Activated CD4-positive, CD25-positive, alpha-beta regulatory T cell (primary cell): ENCODE measurements at places on chromosomes 1 and 21.

GRCh38 chr1:166032572-166033371 is 134.0 kb downstream of the FAM78B start:
- no peak for DNase-seq

DNA sequence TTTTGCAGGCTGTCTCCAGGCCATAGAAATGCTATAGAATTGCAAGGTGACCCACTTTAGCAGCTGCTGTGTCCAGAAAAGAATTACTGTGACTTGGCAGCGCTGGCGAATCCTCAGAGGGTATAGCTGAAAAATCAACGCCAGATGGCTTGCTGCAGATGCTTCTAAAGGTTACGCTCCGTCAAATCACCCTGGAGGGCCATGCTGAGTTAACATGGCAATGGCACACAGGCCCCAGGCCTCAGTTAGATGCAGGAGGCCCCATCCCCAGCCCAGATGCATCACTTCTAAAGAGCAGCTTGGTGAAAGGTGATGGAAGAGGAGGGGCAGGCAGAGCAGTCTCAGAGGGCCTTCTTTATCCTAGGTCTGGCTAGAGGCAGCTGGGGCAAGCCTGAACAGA is 18.0 kb downstream of the KIAA1614 start:
- DNase-seq: no peak

DNA sequence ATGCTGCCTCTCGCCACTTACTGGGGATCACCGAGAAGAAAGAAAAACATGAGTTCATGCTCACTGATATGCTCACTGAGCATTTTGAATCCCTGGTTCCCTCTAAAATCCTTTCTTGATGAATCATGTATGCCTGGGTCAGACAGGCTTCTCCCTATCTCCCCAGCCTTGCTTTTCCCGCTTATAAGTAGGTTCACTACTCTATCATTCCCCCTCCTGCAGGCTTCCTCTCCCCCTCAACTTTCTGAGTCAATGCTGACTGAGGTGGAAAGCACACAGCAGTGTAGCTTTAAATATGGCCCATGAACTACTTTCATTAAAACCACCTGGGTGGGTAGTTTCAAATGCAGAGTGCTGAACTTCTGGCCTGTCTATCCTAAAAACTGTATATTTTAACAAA is 41.7 kb downstream of the FMO4 start:
- DNase-seq: no peak

DNA sequence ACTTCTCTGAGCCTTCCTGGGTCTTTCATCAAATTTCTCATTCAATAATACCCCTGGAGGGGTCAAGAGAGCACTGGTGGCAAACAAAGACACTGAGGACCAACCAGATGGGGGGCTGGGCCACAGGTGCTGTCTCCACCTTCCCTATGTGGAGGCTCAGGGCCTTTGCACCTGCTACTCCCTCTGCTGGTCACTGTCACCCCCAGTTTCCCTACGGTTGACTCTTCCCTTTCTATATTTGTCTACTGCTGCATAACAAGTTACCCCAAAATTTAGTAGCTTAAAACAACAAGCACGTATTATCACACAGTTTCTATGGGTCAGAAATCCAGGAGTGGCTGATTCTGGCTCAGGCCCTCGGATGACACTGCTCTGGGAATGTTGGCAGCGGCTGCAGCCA is 138.8 kb upstream of the RUNX3 start:
- DNase-seq: no peak

DNA sequence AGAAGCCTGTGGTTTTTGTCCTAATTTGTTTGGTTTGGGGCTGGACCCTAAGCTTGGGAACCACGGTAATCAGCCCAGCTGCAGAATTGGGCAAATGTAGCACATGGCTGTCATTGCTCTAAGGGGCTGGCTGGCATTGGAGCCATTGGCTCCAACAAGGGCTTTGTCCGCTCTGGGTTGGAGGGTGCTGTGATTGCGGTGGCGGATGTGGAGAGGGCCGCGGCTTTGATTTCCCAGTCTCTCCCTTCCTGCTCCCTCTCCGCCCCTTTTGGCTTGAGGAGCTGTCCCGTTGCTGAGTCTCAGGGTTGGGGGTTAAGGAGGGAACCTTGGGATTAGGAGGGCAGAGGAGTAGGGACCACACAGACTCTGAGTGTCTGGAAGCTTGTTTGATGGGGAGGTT is 91.7 kb upstream of the CD34 start:
- DNase-seq: no peak

DNA sequence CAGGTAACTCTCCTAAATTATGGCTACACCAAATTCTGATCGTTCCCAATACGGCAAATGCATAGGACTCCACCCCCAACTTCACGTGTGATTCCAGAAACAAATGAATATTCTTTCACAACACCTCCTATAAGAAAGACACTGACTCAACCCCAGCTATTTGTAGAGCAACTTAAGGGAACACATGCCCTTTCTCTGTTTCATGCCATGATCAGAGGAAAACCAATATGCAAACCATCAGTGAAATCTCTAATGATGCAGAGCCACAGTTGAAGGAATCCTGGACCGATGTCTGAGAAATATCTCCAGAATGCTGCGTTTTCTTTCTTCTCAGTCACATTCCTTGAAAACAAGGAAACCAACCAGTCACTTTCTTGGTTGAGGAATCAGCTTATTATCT is 164.2 kb upstream of the PTBP2 start:
- DNase-seq: no peak

DNA sequence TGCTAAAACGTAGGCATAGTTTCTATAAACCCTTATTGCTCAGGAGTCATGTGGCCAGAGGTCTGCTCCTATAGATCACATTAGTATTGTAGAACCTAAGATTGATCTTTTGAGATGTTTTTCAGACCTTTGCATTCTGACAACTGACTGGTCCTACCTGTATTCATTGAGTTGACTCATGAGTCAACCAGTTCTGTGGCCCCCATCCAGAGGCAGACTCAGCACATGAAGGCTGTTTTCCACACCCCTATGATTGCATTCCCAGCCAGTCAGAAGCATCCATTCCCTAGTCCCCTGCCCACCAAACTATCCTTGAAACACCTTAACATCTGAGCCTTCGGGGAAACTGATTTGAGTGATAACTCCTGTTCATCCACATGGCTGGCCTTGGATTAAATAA is 451.7 kb downstream of the SIPA1L2 start:
- no peak for DNase-seq

DNA sequence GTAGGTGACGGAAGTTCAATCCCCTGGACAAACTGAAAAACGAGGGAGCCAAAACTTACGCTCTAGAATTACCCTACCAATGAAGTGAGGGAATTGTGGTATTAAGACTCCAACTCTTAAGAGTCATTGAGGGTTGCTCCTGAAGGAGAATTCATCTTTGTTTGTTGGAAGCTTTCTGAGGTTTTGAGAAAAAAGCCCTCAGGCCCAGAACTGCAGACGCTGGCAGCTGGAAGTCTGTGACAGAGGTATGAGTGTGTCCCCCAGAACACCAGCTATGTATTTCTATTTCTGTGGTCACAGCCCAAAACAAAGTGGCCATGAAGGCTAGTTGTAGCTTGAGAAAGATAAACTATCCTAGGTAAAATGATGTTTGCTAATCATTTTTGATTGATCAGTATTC is 438.8 kb upstream of the B3GALT2 start:
- no peak for DNase-seq

GRCh38 chr1:23568608-23569383 is 9.5 kb upstream of the ID3 start:
- no peak for DNase-seq

DNA sequence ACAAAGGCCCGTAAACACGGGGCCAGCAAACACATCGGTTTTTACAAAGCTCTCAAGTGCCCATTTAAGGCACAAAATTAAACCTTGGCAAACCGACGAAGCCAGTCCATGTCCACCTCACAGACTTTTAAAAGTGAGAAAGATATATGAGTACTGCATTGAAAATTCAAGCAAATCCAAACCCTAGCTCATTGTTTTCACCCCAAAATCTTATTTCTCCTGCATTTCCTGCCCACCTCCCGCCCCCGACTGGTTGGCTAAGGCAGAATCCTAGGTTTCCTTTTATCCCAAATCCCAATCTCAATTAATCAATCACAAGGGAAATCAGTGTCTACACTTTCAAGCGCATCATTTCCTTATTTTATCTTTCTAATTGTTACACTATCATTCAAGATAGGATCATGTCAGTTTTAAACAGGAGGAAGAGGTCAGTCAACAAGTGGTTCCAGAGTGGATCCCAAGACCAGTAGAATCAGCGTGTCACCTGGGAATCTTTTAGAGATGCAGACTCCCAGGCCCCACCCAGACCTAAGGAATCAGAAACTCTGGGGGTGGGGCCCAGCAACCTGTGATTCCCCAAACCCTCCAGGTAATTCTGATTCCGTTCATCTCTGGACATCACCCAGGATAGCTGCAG is 1.7 kb upstream of the GNG4 start:
- DNase-seq: no peak

- DNase-seq: no peak
Measured at GRCh38 chr1:44549510-44549909, 124.8 kb downstream of the TMEM53 start.

DNA sequence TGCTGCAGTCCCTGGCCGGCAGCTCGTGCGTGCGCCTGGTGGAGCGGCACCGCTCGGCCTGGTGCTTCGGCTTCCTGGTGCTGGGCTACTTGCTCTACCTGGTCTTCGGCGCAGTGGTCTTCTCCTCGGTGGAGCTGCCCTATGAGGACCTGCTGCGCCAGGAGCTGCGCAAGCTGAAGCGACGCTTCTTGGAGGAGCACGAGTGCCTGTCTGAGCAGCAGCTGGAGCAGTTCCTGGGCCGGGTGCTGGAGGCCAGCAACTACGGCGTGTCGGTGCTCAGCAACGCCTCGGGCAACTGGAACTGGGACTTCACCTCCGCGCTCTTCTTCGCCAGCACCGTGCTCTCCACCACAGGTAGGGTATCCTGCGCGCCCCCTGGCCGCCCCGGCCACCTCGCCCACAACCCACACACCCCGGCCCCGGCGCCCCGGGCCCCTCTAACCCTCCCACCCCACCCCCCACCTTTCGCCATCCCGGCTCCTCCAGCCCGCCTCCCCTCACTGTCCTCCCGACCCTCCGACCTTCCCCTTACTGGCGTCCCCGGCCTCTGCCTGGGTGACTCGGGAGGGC is 352 bp downstream of the KCNK1 start:
- no peak for DNase-seq

GRCh38 chr1:207067185-207067584 is 14.1 kb downstream of the PFKFB2 start:
- DNase-seq: no peak

GRCh38 chr1:11615090-11615489 is 39.1 kb downstream of the FBXO2 start:
- DNase-seq: no peak

DNA sequence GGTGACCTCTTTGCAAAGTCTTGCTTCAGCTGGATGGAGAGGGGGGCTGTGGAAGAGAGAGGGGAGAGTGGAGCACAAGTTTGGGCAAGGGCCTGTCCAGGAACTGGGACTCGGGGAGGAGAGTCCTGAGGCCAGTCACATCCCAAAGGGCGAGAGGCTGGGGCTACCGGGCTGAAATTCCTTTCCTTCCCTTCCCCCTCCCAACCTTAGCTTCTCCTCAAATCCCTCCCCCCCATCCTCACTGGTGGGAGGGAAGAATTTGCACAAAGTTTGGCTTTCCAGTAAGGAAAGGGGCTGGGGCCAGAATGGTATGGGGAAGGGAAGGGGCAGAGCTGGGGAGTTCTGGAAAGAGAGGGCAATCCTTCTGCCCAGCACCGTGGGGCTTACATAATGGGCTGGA is 854 bp downstream of the CNTN2 start:
- no peak for DNase-seq

- DNase-seq: no peak
Measured at GRCh38 chr21:38140207-38140903, 116.4 kb upstream of the KCNJ15 start.

DNA sequence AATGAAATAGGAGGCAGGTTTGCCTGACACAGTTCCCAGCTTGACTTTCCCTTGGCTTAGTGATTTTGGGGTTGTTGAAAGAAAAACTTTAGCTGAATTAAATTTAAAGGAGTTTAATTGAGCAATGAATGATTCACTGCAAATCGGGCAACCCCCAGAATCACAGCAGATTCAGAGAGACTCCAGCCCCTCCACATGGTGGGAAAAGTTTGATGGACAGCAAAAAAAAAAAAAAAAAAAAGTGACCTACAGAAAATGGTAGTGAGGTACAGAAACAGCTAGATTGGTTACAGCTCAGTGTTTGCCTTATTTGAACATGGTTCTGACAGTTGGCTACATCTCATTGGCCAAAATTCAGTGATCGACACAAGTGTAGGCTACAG is 12.6 kb upstream of the IFNAR2 start:
- no peak for DNase-seq

DNA sequence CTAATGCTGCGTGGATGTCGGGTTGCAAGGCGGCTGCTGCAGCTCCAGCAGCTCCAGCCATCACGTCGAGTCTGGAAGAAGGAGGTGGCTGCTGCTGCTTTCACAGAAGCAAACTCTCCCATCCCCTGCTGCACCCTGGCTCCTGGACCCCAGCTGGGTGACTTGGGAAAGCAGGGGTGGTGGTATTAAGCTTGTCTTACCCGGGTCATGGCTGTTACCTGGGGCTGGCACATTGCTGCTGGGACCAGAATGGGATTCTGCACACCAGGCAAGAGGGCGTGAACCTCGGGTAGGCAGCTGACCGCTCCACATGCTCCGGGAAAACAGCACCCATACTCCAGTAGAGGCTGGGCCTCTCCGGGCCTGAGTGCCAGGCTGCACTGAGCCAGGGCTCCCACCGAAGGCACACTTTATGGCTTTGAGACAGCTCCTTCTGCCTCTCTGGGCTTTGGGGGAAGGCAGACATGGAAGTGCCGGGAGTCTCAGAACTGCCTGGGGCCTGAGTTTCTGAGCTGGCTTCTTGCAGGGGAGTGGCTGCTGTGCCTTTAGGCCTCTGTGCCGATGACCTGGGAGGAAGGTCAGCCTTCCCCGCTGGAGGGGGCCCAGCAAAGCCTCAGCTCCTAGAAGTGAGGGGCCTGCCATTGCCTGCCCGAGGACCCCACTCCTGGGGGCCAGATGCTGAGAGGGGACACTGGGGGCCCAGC is 1.2 kb downstream of the SMIM1 start:
- no peak for DNase-seq

DNA sequence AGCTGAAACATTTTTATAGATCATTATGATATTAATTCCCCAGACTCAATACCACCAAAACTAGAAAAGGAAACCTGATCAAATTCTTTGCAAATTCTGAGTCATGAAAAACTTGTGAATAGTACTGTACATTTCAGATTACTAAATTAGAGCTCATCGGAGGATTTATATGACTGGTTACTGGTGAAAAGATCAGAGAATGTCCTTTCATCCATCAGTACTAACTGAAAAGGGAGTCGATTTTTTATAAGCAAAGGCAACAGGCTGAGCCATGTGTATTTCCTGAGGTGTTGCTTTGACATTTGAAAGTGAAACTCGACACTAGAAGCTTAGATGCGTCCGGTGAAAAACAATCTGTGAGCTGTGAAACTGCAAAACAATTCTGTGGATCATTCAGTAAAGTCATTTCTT is 155.7 kb downstream of the TNFSF18 start:
- DNase-seq: no peak

- DNase-seq: no peak
Measured at GRCh38 chr1:110874324-110875215, 1.6 kb downstream of the CD53 start.

- DNase-seq: no peak
Measured at GRCh38 chr1:157540852-157541251, 11.5 kb downstream of the FCRL5 start.
